ENCODE measurements at places on chromosomes 3 and 15.

GRCh38 chr3:64760258-64760657, 72.5 kb upstream of the ADAMTS9 start:
- no peak for DNase-seq

DNA sequence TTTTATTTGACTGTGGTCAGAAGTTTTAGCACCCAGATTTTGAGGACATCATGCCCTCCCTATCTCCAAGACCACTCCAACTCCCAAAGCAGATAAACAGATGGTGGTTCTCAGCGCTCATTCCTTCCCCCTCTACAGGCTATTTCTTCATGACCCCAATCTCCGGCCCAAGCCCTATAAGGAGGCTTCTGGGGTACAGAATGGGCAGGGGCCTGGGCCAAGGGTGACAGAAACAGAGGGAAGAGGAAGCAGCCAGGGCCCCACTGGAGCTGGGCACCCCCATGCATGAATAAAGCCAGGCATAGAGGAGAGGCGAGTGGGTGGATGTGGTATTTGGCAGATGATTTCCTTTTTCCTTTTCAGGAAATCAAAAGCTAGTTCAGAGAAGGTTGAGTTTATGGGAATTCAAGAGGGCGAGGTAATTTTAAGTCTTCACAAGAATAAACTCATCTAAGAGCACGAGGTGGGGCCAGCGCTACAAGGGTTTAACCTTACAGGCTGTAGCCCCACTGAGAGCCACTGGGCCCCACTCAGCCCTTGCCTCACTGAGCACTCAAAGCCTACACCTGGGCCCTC, 104.8 kb upstream of the HERC1 start:
- no peak for DNase-seq

DNA sequence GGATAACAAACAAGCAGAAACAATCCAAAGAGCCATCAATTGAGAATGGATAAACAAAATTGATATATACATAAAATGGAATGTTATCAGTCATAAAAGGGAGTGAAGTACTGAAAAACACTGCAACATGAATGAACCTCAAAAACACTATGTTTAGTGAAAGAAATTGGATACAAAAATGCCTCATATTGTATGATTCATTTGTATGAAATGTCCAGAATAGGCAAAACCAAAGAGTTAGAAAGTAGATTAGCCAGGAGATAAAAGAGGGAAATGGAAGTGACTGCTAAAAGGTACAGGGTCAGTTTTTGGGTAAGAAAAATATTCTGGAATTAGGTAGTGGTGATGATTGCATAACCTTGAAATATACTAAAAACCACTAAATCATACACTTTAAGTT, 9.8 kb upstream of the SLC25A36 start:
- DNase-seq = no peak

- no peak for DNase-seq
Observed at GRCh38 chr3:4495294-4496086, 2.3 kb downstream of the ITPR1 start.

DNA sequence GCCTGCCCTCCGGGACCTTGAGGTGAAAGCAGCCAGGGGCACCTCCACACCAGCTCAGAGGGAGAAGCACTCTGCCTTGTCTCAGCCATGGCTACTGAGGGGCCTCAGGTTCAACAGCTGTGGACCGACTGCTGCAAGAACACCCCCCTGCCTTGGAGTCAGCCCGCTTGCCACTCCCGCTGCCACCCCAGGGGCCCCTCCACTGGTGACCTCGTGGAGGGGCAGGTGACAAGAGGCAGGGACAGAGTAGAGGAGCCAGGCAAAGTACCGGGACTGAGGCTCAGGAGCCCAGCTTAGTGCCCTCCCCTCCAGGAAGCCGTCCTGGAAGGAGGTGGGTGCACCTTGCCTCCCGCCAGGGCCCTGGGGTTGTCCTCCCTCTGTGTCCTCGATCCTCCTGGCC, 79.6 kb upstream of the RPL32 start:
- DNase-seq = no peak

DNA sequence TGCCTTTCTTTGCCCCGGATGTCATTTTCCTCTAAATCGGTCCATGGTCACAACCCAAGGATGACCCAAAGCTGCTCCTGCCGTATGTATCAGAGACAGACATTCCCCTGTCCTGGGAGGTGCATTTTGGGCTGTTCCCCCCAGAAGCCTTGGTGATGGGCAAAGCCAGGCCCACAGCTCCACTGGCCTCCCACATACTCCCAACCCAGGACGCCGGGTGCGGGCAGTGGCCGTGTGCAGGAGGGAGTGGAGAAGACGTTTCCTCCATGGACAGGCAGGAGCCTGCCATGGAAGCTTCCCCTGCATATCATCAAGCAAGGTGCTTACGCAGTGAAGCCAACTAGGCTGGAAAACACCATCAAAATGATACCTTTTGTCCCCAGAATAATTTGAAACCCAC, 175.0 kb downstream of the ATP10A start:
- no peak for DNase-seq

Measured in CD4-positive, alpha-beta T cell treated with Interleukin-6 at 100 ng/mL for 8 hours (primary cell).